Adipocyte (in vitro differentiated cells): ENCODE measurements at places on chromosomes 12 and 14.

- peak; percentile 85 for DNase-seq
Observed at GRCh38 chr12:2959505-2960389, 550 bp downstream of the TEAD4 start.

DNA sequence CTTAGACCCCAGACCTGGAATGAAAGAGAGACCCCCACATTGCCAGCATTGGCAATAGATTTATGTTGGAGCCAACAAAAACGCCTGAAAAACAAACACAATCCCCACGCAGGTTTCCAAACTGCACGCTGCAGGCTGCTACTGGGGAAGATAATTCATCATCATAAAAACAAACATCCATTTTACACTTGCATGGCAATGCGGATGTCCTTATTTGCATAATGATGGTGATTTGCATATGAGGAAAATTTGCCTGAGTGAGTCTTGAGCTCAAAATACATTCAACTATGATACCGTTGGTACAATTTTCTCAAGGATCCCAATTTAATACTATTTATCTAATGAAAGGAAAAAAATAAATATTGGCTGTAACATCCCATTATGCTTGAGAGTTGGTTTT is 33.6 kb upstream of the TMEM132D start:
- DNase-seq: no peak

- no peak for DNase-seq
Observed at GRCh38 chr14:54532111-54533012, 22.7 kb downstream of the CGRRF1 start.

- peak; percentile 55 for DNase-seq
Observed at GRCh38 chr12:57090924-57091637, 2.2 kb downstream of the NAB2 start.

DNA sequence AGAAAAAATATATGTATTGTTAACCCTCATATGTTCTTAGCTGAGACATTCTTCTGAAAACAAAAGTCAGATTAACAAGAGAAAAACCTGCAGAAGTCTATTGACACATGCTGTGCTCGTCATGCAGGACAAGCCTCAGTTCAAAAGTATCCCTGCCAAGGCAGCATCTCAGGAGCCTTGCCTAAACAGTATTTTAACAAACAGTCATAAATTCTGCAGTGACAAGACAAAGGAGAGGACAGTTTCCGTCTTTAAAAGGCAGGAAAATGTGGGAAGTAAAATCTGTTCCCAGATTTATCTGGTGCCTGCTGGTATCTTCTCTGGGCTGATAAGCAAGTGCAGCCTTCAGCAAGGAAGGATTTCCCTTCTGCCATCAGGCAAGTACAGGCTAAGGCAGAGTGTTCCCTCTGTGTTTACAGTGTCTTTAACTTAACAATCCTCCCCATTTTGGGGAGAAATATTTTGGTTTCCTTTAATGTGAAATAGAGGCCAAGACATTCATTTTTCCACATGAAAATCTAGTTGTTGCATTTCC is 480.2 kb upstream of the CCDC196 start:
- DNase-seq: no peak
